ENCODE measurements at places on chromosomes 1 and 21.

GRCh38 chr1:196689001-196689400 is 37.2 kb downstream of the CFH start:
- no peaks in the 10 kb centered on the region for H3K27me3 ChIP-seq
- no peak overlapping the region for H3K27ac ChIP-seq
- H3K36me3 ChIP-seq: no peaks in the 10 kb centered on the region
- DNase-seq: no peak
- H3K4me3 ChIP-seq: no peak overlapping the region

DNA sequence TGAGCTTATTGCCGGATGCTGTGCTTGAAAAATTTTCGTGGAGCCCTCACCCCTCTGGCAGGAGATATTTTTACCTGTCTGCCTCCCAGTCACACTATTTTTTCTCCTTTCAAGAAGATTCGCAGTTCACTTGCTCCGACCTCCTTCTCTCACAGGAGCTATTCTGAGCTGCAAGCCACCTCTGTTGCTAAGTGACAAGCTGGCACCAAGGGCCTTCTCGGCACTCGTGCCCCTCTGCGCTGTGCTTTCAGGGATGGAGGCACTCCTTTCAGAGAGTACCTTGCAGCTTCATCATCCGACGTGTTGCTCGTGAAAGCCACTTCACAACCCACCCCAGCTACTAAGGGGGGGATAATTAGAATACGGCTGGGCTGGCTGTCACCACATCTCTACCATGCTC is 11.6 kb downstream of the SLC6A17 start:
- no peaks in the 10 kb centered on the region for H3K36me3 ChIP-seq
- H3K4me3 ChIP-seq: no peak overlapping the region
- no peak for DNase-seq
- no peaks in the 10 kb centered on the region for H3K4me1 ChIP-seq

DNA sequence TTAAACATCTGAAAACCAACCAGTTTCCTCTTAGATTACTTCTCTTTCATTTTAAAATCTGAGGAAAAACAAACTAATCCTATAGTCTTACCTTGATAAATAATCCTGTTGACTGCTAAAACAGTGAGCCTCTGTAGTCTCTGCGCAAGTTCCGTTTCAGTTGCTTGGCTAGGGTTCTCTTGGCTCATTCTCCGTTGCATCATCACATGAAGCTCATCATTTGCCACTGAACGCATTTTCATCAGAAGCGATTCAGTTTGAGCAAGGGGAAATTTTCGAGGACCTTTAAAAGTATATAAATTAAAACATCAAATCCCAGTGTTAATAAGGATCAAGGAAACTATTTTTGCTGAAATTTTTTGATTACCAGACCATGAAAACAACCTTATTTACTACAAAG is 96.7 kb upstream of the GNG4 start:
- no peak for DNase-seq
- no peaks in the 10 kb centered on the region for H3K27me3 ChIP-seq
- no peak overlapping the region for H3K27ac ChIP-seq
- no peaks in the 10 kb centered on the region for H3K4me1 ChIP-seq

DNA sequence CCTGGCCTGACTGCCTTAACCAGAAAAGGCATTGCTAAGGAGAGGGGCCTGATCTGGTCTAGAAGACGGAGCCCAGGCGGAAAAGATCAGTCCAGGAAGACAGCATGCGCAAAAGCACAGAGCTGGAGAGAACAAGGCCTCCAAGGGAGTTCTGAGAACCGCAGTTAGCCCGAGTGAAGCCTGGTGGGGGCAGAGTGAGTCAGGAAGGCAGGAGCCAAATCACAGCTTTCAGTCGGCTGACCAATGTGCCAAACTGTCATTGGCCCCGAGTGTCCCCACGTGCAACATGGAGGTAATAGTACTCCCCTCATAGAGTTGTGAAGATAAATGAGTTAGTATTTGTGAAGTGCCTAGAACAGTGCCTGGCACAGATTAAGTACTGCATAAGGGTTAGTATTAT is 1.2 kb upstream of the TSPAN2 start:
- H3K36me3 ChIP-seq: no peaks in the 10 kb centered on the region
- H3K4me3 ChIP-seq: no peak overlapping the region
- H3K27ac ChIP-seq: no peak overlapping the region
- H3K27me3 ChIP-seq: no peaks in the 10 kb centered on the region
- H3K4me1 ChIP-seq: peaks cover 6% of the 10 kb centered on the region

GRCh38 chr1:183730886-183731573 is 73.9 kb upstream of the RGL1 start:
- H3K4me3 ChIP-seq: no peak overlapping the region
- no peaks in the 10 kb centered on the region for H3K4me1 ChIP-seq
- no peak for DNase-seq
- no peaks in the 10 kb centered on the region for H3K27me3 ChIP-seq
- no peaks in the 10 kb centered on the region for H3K36me3 ChIP-seq
- H3K27ac ChIP-seq: no peak overlapping the region

DNA sequence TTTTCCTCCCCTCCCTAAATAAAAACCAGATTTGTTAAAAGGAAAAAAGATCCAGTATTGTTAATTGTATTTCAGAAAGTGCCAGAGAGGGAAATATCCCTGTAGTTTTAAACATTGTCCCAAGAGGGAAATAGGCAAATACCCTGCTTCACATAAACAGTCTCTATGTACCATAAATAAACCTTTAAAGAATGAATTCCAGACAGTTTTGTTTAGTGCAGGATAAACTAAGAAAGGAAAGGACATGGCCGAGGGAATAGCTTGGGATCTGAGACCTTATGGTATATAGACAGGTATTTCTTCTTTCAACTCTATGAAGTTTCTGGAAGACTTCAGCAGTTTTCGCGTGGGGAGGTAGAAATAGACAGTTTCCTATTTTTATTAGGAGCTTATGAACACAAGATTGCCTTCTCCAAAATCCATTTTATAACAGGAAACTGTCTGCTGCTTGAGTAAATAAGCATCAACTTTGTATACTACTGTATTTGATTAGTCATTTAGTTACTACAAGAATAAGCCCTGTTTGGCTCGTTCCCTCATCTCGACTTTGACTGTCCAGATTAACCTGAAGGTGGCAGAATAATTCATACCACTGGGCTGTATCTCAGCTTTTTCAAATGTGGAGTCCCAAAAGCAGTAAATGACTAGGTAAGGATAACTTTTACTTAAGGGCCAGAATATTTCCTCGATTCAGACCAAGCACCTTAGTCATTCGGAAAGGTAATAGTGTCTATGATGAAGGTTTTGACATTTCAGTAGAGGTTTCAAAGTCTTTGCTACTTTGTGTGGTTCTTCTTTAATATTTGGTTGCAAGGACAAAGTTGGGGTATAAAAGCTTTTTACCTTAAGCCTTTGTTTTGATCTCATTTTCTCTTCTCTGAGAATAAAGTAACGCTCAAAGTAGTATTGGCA is 177.5 kb downstream of the VPS13D start:
- no peak overlapping the region for H3K4me3 ChIP-seq
- peaks cover 4% of the 10 kb centered on the region for H3K36me3 ChIP-seq
- peaks cover 11% of the 10 kb centered on the region for H3K4me1 ChIP-seq
- H3K27ac ChIP-seq: no peak overlapping the region
- H3K27me3 ChIP-seq: no peaks in the 10 kb centered on the region

DNA sequence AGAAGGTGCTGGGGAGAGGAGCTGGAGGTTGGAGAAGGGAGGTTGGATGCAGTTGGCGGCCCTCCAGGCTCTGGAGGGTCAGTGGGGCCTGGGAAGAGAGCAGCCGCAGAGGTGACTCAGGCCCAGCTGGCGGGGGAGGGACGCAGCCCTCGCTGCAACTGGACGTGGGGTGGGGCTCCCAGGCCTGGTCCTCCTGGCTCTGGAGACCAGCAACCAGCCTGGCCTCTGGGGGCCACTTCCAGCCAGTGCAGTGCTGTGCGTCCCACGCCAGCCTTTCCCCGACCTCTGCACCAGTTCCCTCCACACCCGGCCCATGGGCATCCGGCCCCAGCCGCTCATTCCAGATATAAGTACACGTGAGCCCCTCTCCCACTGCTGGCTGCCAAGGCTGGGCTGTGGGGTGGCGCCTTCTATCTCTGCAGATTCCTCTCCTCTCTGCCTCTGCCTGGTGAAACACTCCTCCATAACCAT is 38.0 kb upstream of the COL18A1 start:
- no peak overlapping the region for H3K27ac ChIP-seq
- no peak overlapping the region for H3K4me3 ChIP-seq
- H3K27me3 ChIP-seq: no peaks in the 10 kb centered on the region
- H3K4me1 ChIP-seq: no peaks in the 10 kb centered on the region
- DNase-seq: no peak

DNA sequence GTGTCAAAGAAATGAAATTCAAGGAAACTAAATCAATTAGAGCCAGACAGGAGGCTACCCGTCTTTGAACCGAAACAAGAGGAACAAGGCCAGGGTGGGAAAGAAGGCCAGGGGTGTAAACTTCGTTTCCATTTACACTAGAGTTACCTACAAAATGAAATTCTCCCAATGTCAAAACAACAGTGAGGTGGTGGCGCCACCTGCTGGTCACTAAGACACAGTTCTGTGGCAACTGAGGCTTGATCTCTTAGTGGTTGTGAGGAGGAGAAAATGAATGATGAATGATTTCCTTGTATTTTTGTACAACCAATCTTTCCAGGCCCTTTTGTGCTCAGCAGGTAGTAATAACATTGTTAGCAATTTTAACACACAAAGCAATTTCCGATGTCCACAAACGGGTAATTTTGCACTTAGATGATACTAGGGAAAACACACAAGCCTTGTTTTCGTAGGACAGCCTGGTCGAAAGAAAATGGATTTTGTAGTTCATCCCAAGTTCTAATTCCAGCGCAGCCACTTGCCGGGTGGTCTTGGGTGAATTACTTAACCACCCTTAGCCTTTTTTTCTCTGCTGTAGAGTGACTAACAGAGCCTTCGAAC is 54.8 kb upstream of the SOD1 start:
- DNase-seq: peak; percentile 56
- H3K27me3 ChIP-seq: no peaks in the 10 kb centered on the region
- no peaks in the 10 kb centered on the region for H3K4me1 ChIP-seq
- no peak overlapping the region for H3K27ac ChIP-seq
- H3K4me3 ChIP-seq: no peak overlapping the region

GRCh38 chr1:230292689-230293389 is 133.3 kb downstream of the PGBD5 start:
- H3K36me3 ChIP-seq: no peaks in the 10 kb centered on the region
- H3K27ac ChIP-seq: no peak overlapping the region
- no peak overlapping the region for H3K4me3 ChIP-seq
- no peaks in the 10 kb centered on the region for H3K4me1 ChIP-seq
- H3K27me3 ChIP-seq: no peaks in the 10 kb centered on the region

- H3K4me1 ChIP-seq: no peaks in the 10 kb centered on the region
- no peaks in the 10 kb centered on the region for H3K36me3 ChIP-seq
- no peak overlapping the region for H3K4me3 ChIP-seq
- H3K27me3 ChIP-seq: no peaks in the 10 kb centered on the region
- H3K27ac ChIP-seq: no peak overlapping the region
Observed at GRCh38 chr1:201810466-201811216, 18.3 kb upstream of the IPO9 start.

GRCh38 chr21:16196001-16196400 is 466.2 kb downstream of the USP25 start:
- no peaks in the 10 kb centered on the region for H3K27me3 ChIP-seq
- no peaks in the 10 kb centered on the region for H3K4me1 ChIP-seq
- DNase-seq: no peak
- H3K4me3 ChIP-seq: no peak overlapping the region

DNA sequence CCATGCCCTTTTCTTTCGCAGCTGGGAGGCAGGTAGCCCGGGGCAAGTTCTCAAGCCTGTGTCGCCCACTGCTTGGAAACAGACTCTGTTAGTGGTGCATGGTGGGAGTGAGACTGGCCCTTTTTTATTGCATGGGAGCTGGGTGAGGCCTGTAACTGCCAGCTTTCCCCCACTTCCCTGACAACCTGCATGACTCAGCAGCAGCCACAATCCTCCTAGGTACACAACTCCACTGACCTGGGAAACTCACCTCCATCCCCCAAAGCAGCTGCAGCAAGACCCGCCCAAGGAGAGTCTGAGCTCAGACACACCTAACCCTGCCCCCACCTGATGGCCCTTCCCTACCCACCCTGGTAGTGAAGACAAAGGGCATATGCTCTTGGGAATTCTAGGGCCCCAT is 25.8 kb downstream of the PIGP start:
- no peak overlapping the region for H3K4me3 ChIP-seq
- no peak overlapping the region for H3K27ac ChIP-seq
- H3K27me3 ChIP-seq: no peaks in the 10 kb centered on the region
- H3K4me1 ChIP-seq: peaks cover 10% of the 10 kb centered on the region

GRCh38 chr1:10057343-10057742 is 24.6 kb downstream of the UBE4B start:
- no peaks in the 10 kb centered on the region for H3K27me3 ChIP-seq

- no peak overlapping the region for H3K4me3 ChIP-seq
- no peaks in the 10 kb centered on the region for H3K36me3 ChIP-seq
- H3K4me1 ChIP-seq: no peaks in the 10 kb centered on the region
- no peak overlapping the region for H3K27ac ChIP-seq
- no peaks in the 10 kb centered on the region for H3K27me3 ChIP-seq
Observed at GRCh38 chr1:206143537-206144172, 26.5 kb upstream of the AVPR1B start.

DNA sequence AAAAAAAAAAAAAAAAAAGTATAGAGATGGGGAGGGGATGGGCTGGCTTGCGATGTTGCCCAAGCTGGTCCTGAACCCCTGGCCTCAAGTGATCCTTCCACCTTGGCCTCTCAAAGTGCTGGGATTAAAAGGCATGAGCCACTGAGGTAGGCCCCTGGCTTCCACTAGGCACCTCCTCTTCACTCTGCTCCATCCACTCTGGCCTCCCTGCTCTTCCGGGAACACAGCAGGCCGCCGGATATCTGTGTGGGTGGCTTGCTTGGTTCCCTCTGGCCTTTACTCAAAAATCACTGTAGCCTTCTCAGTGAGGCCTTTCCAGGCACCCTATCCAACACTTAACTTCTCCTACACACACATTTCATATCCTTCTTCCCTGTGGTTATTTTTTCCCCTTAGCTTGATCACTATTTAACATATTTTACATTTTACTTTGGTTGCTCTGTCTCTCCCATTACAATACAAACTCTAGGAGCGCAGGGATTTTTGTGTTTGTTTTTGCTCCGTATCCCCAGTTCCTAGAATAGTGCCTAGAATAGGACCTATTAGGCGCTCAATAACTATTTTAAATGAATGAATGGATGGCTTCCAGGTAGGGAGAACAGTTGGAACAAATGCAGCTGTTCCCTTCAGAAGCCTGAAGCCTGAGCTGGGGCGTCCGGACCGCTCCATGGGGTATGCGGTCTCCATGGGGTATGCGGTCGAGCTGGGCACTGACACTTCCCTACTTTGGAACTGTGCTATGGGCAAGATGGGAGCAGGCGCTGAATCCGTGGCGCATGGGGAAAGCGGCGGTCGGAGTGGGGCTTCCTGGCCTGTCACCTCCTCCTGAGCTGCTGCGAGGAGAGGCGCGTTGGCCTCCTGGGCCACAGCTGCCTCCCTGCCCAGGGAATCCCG is 46.7 kb downstream of the H3-3A start:
- peak overlapping the region; percentile 33 for H3K4me3 ChIP-seq
- no peaks in the 10 kb centered on the region for H3K27me3 ChIP-seq
- no peak for DNase-seq
- no peaks in the 10 kb centered on the region for H3K36me3 ChIP-seq
- no peaks in the 10 kb centered on the region for H3K4me1 ChIP-seq
- peak overlapping the region; percentile 59 for H3K27ac ChIP-seq

- H3K4me3 ChIP-seq: no peak overlapping the region
- H3K27ac ChIP-seq: no peak overlapping the region
- H3K4me1 ChIP-seq: no peaks in the 10 kb centered on the region
- DNase-seq: no peak
- no peaks in the 10 kb centered on the region for H3K36me3 ChIP-seq
- no peaks in the 10 kb centered on the region for H3K27me3 ChIP-seq
Observed at GRCh38 chr1:58158506-58159433, 387.8 kb downstream of the OMA1 start.

- no peak overlapping the region for H3K27ac ChIP-seq
- H3K36me3 ChIP-seq: no peaks in the 10 kb centered on the region
- H3K27me3 ChIP-seq: no peaks in the 10 kb centered on the region
- no peak overlapping the region for H3K4me3 ChIP-seq
- no peaks in the 10 kb centered on the region for H3K4me1 ChIP-seq
Observed at GRCh38 chr1:48654606-48655210, 122.0 kb downstream of the BEND5 start.
